Stimulated activated CD4-positive, alpha-beta T cell treated with anti-CD3 and anti-CD28 coated beads, Interleukin-4, amount 100 ng/mL, for 4 hours (primary cell): ENCODE measurements at places on chromosomes 16 and 17.

- DNase-seq = no peak
Observed at GRCh38 chr17:74972973-74973328, 392 bp upstream of the HID1 start.

DNA sequence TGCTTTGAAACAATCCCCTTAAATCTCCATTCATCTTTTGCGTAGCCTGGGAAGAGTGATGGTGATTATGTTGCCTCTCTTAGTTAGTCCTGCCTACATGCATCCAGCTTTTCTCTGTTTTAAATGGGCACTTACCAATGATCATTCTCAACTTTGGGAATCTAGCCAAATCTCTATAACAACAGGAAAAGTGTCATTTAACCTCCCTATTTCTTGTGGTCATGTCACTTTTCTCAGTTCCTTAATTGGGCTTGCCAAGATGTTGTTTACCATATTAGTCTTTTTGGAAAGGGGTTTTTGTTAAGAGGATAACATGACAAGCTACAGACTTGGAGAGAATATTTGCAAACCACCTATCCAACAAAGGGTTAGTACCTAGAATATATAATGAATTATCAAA, 15.6 kb upstream of the CLEC10A start:
- no peak for DNase-seq

- DNase-seq = no peak
Observed at GRCh38 chr16:66004699-66005098, 361.8 kb upstream of the CDH5 start.

- no peak for DNase-seq
Observed at GRCh38 chr17:72838068-72838467, 254.4 kb downstream of the SLC39A11 start.

GRCh38 chr17:81365601-81366585, 29.4 kb upstream of the BAHCC1 start:
- DNase-seq = no peak

GRCh38 chr17:51124640-51125503, 4.2 kb upstream of the SPAG9 start:
- DNase-seq = no peak

GRCh38 chr17:81960130-81960958, 643 bp downstream of the NOTUM start:
- DNase-seq = no peak

GRCh38 chr16:14146445-14146844, 75.3 kb downstream of the MRTFB start:
- DNase-seq = no peak

GRCh38 chr17:72761431-72761830, 331.1 kb downstream of the SLC39A11 start:
- no peak for DNase-seq

DNA sequence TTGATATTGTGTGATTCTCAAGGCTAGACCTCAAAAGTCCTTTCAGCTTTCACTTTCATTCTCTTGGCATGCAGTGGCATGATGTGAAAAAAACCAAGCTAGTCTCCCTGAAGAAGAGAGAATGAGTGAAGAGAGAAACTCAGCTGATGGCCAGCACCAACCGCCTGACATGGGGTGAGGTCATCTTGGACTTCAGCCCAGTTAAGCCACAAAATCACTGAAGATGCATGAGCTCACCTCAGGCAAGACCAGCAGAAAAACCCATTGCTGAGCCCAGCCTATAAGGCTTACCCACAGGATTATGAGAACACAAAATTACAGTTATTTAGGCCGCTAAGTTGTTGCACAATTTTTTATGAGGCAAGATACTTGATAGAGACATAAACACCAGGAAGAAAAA, 496.5 kb downstream of the TOX3 start:
- no peak for DNase-seq

- no peak for DNase-seq
Observed at GRCh38 chr17:40035162-40035559, 19.0 kb downstream of the MED24 start.

DNA sequence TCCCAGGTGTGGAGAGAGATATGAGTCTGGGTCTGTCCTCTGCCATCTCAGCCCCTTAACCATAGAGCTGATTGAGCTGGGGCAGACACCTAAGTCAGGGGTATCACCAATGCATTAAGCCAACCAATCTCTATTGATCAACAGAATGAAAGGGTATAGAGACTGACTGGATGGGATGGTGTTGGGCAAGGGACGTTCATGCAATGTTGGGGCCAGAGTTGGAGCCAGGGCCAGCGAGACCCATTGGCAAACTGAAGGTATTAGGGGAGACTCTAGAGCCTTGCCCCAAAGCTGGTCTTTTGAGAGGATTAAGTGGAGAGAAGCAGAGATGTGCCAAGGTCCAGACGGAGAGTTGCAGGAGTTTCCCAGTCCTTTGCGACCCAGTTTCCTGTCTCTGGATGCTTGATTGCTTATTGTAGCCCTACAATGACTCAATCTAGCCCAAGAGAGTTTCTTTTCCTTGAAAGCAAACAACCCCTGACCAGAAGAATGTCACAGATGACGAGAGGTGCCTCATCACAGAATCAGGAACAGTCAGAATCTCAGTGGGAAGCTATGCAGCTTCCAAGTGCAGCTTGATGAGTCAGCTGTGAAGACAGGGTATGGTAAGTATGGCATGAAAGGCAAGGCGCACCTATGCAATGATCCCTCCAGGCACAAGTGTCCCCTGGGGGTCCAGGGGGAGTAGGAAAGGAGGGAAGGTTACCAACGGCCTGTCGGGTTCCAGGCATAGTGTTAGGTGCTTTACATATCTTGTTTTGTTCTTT, 137.2 kb downstream of the UTP18 start:
- DNase-seq = no peak

DNA sequence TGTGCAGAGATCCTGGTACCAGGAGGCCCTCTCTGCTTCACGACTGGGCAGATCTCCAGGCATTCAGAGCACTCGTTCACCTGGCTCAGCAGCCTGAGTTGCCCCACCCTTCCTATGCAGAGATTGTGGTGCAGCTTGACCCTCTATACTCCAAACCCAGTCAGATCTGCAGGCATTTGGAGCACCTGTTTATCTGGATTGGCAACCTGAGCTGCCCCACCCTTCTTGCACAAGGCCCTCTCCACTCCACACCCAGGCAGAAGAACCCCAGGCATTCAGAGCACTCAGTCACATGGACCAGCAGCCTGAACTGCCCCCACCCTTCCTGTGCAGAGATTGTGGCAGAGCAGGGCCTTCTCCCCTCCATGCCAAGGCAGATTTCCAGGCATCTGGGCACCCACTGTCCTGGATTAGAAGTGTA, 88.4 kb upstream of the CDH5 start:
- DNase-seq = no peak

GRCh38 chr17:6910987-6911603, 79.6 kb upstream of the TEKT1 start:
- DNase-seq = no peak

- DNase-seq = no peak
Observed at GRCh38 chr17:19781488-19782458, 33.7 kb upstream of the ALDH3A1 start.

DNA sequence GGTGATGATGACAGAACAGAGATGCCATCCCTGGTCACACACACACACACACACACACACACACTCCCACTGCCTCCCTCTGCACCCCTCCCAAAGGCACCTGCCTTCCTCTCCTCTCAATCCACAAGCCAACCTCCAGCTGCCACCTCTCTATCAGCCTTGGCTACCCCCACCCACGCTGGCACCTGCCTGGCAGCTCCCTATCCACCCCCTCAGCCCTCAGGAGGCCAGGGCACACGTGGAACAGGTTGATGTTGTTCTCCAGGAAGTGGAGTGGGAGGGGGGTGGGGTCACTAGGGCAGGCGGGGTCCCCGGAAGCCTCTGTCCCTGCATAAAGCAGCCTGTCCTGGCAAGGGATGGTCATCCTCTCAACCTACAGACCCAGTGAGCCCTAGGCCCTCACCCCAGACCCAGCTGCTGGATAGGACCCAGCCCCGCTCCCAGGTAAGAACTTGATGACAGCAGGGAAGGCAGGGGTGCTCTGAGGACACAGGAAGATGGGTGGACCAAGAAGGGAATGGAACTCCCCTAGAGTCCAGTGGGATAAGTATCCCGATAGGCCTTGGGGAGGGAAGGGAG, at the start of gene GSDMA:
TSS of gene GSDMA (plus strand) at position 363 of the 579 bp plus-strand sequence. CDS start 2,684 bp downstream, outside the sequence.
- peak; percentile 56 for DNase-seq

DNA sequence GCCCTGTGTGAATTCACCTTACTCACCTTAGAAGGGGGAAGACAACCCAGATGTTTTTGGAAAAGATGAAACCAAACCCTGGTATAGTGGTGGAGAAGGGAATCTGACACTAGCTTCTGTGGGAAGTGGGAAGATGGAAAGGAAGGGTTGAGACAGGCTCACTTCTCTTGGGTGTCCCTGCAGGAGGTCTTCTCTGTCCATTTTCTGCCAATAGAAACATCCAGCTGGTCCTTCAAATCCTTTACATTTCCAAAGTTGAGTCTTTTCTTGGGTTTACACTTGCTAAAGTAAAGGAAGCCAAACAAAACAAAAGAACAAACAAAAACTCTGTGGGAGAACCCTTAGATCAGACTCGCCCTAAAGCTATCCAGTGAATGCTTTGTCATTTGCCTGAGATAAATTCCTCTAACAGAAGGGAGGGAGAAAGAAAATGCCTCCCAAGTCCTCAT, 10.2 kb downstream of the HOXB1 start:
- no peak for DNase-seq

- DNase-seq = no peak
Observed at GRCh38 chr17:12567077-12568053, 98.3 kb upstream of the MYOCD start.

DNA sequence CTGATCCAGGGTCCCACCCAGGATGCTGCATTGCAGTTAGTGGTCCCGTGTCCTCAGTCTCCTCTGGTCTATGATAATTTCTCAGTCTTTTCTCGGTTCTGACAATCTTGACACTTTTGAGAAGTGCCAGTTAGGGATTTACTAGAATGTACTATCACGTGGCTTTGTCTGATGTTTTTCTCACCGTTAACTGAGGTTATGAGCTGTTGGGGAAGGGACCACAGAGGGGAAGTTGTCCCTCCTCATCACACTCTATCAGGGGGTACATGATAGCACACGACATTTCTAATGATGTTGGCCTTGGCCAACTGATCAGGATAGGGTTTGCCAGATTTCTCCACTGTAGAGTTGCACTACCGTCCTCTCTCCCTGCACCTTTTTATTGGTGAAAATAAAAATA, 250.9 kb upstream of the SDK2 start:
- DNase-seq = no peak

DNA sequence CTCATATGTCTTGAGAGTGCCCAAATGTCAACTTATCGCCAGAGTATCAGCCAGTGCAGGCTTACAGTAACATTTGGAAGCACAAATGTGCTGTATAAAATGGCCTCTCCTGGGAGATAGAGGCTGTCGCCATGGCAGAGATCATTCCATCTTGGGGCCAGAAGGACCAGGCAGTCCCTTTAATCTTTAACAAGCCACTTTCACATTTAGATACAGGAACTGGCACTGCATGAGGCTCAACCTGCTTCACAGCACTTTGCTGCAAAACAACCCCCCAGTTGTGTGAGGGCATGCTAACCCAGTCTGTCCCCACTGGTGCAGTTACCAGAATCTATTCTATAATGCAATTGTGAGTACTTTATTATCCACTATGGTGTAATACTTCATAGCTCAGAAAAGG, 4.7 kb upstream of the RFFL start:
- DNase-seq = no peak

- no peak for DNase-seq
Observed at GRCh38 chr17:46994993-46995392, 15.9 kb upstream of the RPRML start.

DNA sequence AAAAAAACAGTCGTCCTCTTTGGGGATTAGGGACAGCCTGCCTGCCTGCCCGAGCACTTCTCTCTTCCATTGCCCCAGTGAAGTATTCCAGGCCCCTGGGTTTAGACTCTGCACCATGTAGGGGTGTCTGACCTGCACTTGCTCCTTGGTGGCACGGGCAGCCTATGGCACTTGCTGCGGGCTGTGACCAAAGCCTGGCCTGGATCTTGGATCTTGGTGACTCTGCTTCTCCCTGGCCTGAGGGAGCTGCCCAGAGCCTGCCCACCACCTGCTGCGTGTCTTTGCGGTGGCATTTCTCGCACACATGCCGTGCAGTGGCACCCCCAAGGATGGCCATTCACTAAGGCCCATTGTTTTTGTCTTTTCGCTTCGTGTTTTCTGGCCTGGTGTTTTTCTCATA, 6.1 kb upstream of the STH start:
- DNase-seq = no peak

GRCh38 chr17:33837281-33837680, 417.8 kb upstream of the CCL2 start:
- no peak for DNase-seq
